Mesangial cell (primary cell): ENCODE measurements at places on chromosomes 1 and 21. TPM values are rescaled to one million over a fixed set of nuclear protein-coding genes. Genes with fewer than 3 reads are reported as not detected.

MPL gene
- total RNA-seq = 0.13 TPM in 1 of 2 replicates, not detected in the other

PGLYRP3 gene
- not detected in 2 replicates for total RNA-seq

SRGAP2C gene
- 12.7 and 13.2 TPM in 2 replicates for total RNA-seq

ELF3 gene
- 19.7 and 79.7 TPM in 2 replicates for total RNA-seq

LRRIQ3 gene
- total RNA-seq = 0.16 and 0.63 TPM in 2 replicates

ADAM30 gene
- not detected in 2 replicates for total RNA-seq

THEM5 gene
- not detected in 2 replicates for total RNA-seq

SAMD11 gene
- total RNA-seq = 3.4 and 58.4 TPM in 2 replicates

ACOT11 gene
- total RNA-seq = 0.98 and 2.7 TPM in 2 replicates

TRIM17 gene
- total RNA-seq = 0.16 and 0.89 TPM in 2 replicates

AVPR1B gene
- total RNA-seq = 0.13 TPM in 1 of 2 replicates, not detected in the other

CBR3 gene
- total RNA-seq = 2.0 and 9.6 TPM in 2 replicates

TACSTD2 gene
- total RNA-seq = 3.1 and 13.9 TPM in 2 replicates

CFHR1 gene
- total RNA-seq = not detected in 2 replicates

FCRLB gene
- 2.6 and 6.8 TPM in 2 replicates for total RNA-seq

NHLH1 gene
- under 0.01 TPM in 2 replicates for total RNA-seq

VANGL2 gene
- total RNA-seq = 7.3 and 13.2 TPM in 2 replicates

UCHL5 gene
- 16.0 and 17.6 TPM in 2 replicates for total RNA-seq

C1orf53 gene
- 5.5 and 6.7 TPM in 2 replicates for total RNA-seq

TSACC gene
- total RNA-seq = 0.76 TPM in 1 of 2 replicates, not detected in the other

SYT14 gene
- 2.6 and 8.0 TPM in 2 replicates for total RNA-seq

RO60 gene
- 59.8 and 95.7 TPM in 2 replicates for total RNA-seq

CRP gene
- total RNA-seq = not detected in 2 replicates

SAMSN1 gene
- total RNA-seq = 0.13 TPM in 1 of 2 replicates, not detected in the other

ZBTB48 gene
- total RNA-seq = 10.3 and 20.4 TPM in 2 replicates

DPYD gene
- total RNA-seq = 1.1 and 5.1 TPM in 2 replicates

LPAR3 gene
- 0.16 and 0.25 TPM in 2 replicates for total RNA-seq

SLC1A7 gene
- not detected in 2 replicates for total RNA-seq

EXO1 gene
- 1.0 and 13.2 TPM in 2 replicates for total RNA-seq

RAD54L gene
- 2.8 and 16.0 TPM in 2 replicates for total RNA-seq

KCNJ9 gene
- not detected in 2 replicates for total RNA-seq

SELE gene
- total RNA-seq = not detected in 2 replicates

C1orf52 gene
- 16.2 and 16.3 TPM in 2 replicates for total RNA-seq

CCDC190 gene
- total RNA-seq = 0.38 and 2.0 TPM in 2 replicates

SLC9C2 gene
- not detected in 2 replicates for total RNA-seq

CACHD1 gene
- total RNA-seq = 6.5 and 6.6 TPM in 2 replicates

TNNI3K gene
- total RNA-seq = under 0.01 and 1.1 TPM in 2 replicates

IRF6 gene
- 3.1 and 11.8 TPM in 2 replicates for total RNA-seq

LCE1F gene
- total RNA-seq = not detected in 2 replicates

C1orf94 gene
- not detected in 2 replicates for total RNA-seq
